ENCODE measurements at places on chromosomes 4 and X. TPM values are rescaled to one million over a fixed set of nuclear protein-coding genes. Genes with fewer than 3 reads are reported as not detected.

SMR3B gene
- not detected for polyA plus RNA-seq

TRIM75 gene
- polyA plus RNA-seq = not detected

TRPC5OS gene
- not detected for polyA plus RNA-seq

TRMT10A gene
- polyA plus RNA-seq = 2.5 TPM

CPLX1 gene
- not detected for polyA plus RNA-seq

LETM1 gene
- polyA plus RNA-seq = 11.1 TPM

GALNTL6 gene
- not detected for polyA plus RNA-seq

CD38 gene
- 7.7 TPM for polyA plus RNA-seq

ITGB1BP2 gene
- polyA plus RNA-seq = not detected

CMC4 gene
- polyA plus RNA-seq = 27.7 TPM

TSPAN6 gene
- 3.2 TPM for polyA plus RNA-seq

PRR32 gene
- not detected for polyA plus RNA-seq

ADGRG4 gene
- polyA plus RNA-seq = not detected

MSX1 gene
- not detected for polyA plus RNA-seq

CYBB gene
- 0.51 TPM for polyA plus RNA-seq

DCTD gene
- polyA plus RNA-seq = 87.3 TPM

F9 gene
- not detected for polyA plus RNA-seq

TENM3 gene
- not detected for polyA plus RNA-seq

GPR119 gene
- not detected for polyA plus RNA-seq

COX18 gene
- polyA plus RNA-seq = 6.4 TPM

SYP gene
- polyA plus RNA-seq = 0.40 TPM

ADH7 gene
- not detected for polyA plus RNA-seq

TMEM31 gene
- polyA plus RNA-seq = not detected

NR0B1 gene
- polyA plus RNA-seq = not detected

PNMA5 gene
- polyA plus RNA-seq = not detected

CAPN6 gene
- polyA plus RNA-seq = not detected

PCDH7 gene
- not detected for polyA plus RNA-seq

LRCH2 gene
- polyA plus RNA-seq = not detected

PDLIM5 gene
- 46.3 TPM for polyA plus RNA-seq

SCRG1 gene
- not detected for polyA plus RNA-seq

MAP3K15 gene
- not detected for polyA plus RNA-seq

HTRA3 gene
- polyA plus RNA-seq = not detected

ZNF157 gene
- 0.34 TPM for polyA plus RNA-seq

NPFFR2 gene
- polyA plus RNA-seq = not detected

VCX gene
- not detected for polyA plus RNA-seq

EMCN gene
- not detected for polyA plus RNA-seq

ZNF81 gene
- polyA plus RNA-seq = 4.8 TPM

PABPC1L2B gene
- polyA plus RNA-seq = not detected

CXXC4 gene
- polyA plus RNA-seq = 0.59 TPM

RADX gene
- 2.1 TPM for polyA plus RNA-seq

SLC16A2 gene
- polyA plus RNA-seq = 0.37 TPM

UGT2A1 gene
- polyA plus RNA-seq = not detected

Measured in naive thymus-derived CD8-positive, alpha-beta T cell (primary cell).